HL-60 (cell line): ENCODE measurements at places on chromosomes 2 and 18.

DNA sequence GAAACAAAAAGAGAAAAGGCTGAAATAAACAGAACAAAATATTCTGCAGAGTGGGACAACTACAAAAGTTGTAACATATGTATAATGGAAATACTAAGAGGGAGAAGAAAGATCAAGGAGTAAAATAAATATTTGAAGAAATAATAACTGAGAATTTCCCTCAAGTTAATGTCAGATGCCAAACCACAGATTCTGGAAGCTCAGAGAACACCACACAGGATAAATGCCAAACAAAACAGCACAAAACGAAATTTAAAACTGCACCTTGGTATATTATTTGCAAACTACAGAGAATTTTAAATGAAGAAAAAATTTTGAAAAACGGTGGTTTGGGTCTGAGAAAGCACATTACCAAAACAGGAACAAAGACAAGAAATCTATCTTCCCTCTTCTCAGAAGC lies 1588.9 kb upstream of the TMEFF2 start:
- DNase-seq = no peak

GRCh38 chr2:200450288-200450687 lies 59.6 kb downstream of the KCTD18 start:
- no peak for DNase-seq

- DNase-seq = no peak
Observed at GRCh38 chr2:72095364-72095763, 52.3 kb downstream of the CYP26B1 start.

- DNase-seq = no peak
Observed at GRCh38 chr2:40556293-40556692, 104.4 kb upstream of the SLC8A1 start.

- DNase-seq = no peak
Observed at GRCh38 chr2:120346667-120347358, 877 bp downstream of the INHBB start.

- no peak for DNase-seq
Observed at GRCh38 chr2:152019732-152020131, 79.1 kb downstream of the CACNB4 start.

DNA sequence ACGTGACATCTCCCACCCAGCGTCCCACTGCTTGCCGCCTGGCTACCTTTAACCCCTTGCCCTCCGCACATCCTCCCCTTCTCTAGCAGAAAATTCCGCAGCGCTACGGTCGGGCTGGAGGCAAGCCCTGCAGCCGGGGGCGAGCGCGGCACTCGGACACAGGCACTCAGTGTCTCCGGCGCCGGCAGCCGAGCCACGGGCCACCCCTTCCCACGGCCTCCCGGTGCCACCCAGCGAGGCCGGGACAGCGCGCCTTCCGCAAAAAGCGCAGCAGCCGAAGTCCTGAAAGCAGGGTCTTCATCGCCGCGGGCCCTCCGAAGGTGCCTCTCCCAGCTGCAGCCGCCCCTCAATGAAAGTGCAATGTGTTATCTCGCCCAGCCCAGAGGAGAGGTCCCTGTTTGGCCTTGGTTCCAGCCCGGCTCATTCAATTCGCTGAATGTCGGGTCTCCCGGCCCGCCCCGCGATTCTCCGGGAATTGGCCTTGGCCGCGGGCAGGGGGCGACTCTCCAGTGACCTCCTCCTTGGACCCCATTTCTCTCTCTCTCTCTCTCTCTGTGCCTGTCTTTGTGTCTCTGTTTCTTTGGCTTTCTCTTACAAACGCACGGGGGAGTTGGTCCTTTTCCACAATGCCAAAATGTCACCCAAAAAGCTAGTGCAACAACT lies 1.1 kb downstream of the DLGAP1 start:
- no peak for DNase-seq

- no peak for DNase-seq
Observed at GRCh38 chr2:239087046-239087710, 239.3 kb downstream of the TWIST2 start.
